ENCODE measurements at places on chromosomes 2 and 18.

GRCh38 chr2:33104052-33104623 is 157.4 kb downstream of the LTBP1 start:
- DNase-seq, result no peak

DNA sequence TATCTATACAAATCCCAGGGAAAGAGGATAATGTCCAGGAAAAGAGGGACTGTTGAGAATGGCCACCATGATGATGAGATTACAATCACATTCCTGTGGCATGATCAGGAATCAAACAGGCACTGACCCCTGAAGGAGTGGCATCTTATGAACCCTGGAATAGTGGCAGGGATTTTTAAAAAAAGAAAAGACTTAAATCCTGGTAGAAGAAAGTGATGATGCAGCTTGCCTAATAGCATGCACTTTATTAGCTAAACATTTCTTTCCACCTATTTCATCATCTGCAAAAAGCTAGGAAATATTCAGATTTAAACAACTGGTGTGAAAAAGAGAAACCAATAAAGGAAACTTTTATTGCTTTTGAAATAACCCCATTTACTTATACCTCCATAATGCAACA is 87.2 kb upstream of the FSHR start:
- no peak for DNase-seq

DNA sequence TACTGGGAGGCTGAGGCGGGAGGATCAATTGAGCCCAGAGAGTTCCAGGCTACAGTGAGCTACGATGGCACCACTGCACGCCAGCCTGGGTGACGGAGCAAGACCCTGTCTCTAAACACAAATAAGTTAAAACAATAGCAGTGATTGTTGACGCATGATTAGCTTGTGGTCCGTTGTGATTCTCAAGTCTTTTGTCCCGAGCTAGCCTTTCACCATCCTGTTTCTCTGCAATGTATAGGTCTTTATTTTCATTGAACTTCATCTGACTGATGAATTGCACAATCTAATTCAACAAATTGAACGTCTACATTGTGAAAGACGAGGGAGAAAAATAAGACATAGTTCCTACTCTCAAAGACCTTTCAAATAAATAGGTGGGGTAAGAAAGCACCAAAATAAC is 8.8 kb upstream of the FZD7 start:
- no peak for DNase-seq

- no peak for DNase-seq
These were observed 740.9 kb upstream of the CRIM1 start for GRCh38 chr2:35614640-35615039.

DNA sequence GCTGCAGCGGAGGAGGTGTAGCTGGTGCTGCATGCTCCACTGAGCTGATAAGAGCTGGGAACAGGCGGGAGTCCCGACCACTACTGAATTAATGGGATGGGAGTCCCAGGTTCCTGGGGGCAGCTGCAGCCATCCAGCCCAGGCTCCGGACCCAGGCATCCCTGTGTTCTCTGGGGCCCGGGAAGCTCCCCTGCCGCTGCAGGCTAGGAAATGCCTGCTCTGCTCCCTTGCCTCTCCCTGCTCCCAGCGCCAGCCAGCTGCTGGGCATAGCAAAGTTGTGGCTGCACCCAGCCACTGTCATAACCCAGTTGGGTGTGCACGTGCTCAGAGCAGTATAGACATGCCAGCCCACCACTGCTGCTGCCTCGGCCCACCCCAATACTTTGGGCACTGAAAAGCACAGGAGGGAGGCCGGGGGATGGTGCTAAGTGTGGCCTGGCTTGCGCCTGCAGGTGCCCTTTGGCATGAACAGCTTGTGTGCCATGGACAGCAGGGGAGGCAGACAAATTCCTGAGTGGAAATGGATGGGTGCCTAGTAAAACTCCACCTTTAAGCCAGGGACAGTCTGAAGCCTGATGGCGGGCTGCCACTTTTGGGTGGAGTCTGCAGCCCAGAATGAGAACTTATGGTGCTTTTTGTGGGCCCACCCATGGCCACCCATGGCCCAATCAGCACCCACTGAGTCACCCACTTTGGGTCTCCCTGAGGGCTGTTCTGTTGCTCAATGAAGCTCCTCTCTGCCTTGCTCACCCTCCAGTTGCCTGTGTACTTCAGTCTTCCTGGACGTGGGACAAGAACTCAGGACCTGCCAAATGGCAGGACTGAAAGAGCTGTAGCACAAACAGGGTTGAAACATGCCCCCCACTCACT is 219.3 kb upstream of the TMEFF2 start:
- no peak for DNase-seq

- no peak for DNase-seq
These were observed 926 bp upstream of the YPEL5 start for GRCh38 chr2:30145826-30146336.

- DNase-seq, result no peak
These were observed 3.3 kb upstream of the ACTR3 start for GRCh38 chr2:113886479-113887008.

DNA sequence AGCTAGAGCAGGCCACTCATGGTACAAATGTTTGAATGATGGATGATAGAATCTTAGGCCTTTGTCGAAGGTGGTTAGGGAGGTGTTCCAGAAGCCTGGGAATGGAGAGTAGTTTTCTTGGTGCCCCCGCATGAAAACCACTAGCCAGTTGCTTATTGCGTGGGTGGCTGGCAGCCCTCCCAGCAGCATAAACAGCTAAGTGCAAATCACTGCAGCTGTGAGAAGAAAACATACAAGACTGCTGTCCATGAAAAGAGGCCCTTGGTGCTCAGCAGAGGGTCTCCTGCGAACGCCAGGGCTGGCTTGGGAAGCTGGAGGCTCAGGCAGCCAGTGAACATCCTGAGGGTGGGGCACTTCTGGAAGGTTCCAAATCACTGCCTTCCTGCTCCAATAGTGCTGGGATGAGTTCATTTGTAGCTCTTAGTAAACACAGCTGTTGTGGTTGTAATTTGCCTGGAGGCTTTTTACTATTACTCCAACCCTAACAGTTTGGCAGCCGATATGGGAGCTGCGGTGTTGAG is 118.8 kb downstream of the MGAT5 start:
- DNase-seq, result no peak

DNA sequence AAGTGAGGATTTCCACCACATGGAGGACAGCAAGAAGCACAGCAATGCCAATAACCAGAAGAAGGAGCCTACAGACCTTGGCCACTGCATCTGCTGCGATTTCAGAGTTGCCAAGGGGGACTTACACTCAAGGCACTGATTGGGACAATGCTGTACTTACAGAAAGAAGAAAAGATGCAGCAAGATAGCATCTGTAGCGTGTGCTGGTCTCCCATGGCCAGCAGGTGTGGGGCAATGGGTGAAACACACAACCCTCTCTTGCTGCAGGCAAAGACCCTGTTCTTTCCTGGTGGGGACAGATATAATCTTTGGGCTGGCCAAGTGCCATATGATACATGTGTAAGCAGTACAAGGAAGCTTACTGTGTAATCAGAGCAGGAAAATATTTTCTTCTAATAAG is 85.4 kb upstream of the GPR45 start:
- DNase-seq, result no peak

DNA sequence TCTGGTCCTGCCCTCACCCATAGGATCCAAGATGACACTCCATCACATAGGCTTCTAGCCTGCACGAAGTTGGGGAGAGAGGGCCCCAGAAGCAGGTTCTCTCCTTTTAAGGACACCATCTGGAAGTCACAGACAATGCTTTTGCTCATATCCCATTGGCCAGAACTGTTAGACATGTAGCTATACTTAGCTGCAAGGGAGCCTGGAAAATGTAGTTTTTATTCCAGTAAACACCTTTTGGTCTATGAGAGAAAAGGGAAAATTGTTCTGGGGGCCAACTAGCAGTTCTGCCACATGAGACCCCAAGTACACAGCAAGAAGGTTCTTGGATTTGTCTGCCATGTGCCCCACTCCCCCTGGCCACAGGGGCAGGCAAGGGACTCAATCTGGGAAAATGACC is 206.1 kb downstream of the ZFP36L2 start:
- no peak for DNase-seq

DNA sequence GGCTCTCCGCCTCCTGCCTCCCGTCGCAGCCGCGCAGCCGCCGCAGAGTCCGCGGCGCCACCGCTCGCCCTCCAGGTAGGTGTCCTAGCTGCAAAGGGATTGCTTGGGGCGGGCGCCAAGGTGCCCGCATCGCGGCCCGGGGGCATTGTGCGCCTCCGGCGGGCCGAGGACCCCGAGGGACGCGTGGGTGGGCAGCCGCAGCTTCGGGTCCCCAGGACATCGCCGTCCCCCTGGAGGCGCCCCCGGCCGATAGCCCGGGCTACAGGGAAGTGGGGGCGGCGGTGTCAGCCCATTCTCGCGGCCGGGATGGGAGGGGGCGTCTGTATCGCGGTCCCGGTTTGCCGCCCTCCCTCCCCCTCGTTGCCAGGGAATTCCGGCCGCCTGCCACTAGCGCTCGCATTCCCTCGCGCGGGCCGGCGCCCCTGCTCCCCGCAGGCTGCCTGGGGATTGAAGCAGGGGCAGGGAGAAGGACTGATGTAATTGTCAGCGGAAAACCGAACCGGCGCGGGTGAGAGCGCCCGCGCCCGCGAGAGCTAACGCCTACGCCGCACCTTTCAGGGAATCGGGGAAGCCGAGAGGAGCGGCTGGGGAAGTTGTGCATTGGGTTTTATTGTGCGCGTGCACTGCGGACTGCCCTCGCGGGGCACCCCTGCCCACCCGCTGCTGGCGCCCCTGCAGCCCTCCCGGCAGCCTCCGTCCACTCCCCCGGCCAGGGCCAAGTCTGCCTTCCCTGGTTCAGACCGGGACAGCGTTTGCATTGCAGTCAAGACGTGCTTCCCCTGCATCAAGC is 483 bp downstream of the OSBPL6 start:
- DNase-seq, result no peak

GRCh38 chr2:37323176-37323780 is 1.4 kb downstream of the PRKD3 start:
- no peak for DNase-seq

DNA sequence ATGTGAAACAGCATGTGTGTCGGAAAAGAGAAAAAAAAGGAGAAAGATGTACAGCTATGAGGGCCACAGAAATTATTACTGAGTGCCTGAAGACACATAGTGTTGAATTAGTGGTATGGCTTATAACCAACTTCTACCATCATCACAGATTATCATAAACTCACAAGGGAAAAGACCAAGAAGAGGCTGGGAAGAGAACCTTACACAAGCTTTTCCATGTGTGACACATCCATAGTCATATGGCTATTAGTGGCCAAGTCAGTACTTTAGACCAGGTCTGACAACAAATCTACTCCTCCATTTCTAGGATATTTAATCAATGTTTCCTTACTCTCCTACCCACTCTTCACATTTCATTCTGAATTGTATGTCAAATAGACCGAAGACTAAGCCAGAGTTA is 3.5 kb upstream of the GALNT5 start:
- no peak for DNase-seq

GRCh38 chr2:239018271-239019182 is 170.6 kb downstream of the TWIST2 start:
- no peak for DNase-seq

GRCh38 chr18:36386150-36386920 is 88.8 kb downstream of the FHOD3 start:
- no peak for DNase-seq

- DNase-seq, result no peak
These were observed 89.4 kb upstream of the EML6 start for GRCh38 chr2:54634021-54634420.

DNA sequence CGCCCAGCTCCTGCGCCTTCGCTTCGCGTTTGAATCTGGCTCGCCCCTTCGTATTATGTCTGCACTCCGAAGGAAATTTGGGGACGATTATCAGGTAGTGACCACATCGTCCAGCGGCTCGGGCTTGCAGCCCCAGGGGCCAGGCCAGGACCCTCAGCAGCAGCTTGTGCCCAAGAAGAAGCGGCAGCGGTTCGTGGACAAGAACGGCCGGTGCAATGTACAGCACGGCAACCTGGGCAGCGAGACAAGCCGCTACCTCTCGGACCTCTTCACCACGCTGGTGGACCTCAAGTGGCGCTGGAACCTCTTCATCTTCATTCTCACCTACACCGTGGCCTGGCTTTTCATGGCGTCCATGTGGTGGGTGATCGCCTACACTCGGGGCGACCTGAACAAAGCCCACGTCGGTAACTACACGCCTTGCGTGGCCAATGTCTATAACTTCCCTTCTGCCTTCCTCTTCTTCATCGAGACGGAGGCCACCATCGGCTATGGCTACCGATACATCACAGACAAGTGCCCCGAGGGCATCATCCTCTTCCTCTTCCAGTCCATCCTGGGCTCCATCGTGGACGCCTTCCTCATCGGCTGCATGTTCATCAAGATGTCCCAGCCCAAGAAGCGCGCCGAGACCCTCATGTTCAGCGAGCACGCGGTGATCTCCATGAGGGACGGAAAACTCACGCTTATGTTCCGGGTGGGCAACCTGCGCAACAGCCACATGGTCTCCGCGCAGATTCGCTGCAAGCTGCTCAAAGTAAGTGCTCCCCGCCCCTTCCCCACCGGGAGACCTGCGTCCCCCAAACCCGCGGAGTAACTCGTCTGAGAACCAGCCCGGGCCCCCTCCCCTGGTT is 453 bp downstream of the KCNJ3 start:
- no peak for DNase-seq

- DNase-seq, result no peak
These were observed 125.6 kb downstream of the TMEM18 start for GRCh38 chr2:551621-552020.

- no peak for DNase-seq
These were observed 34.8 kb downstream of the ABHD3 start for GRCh38 chr18:21669736-21670285.

- DNase-seq, result no peak
These were observed 143.1 kb upstream of the ZNF236 start for GRCh38 chr18:76679259-76679658.

- no peak for DNase-seq
These were observed 788.4 kb upstream of the SOX11 start for GRCh38 chr2:4903656-4904348.

DNA sequence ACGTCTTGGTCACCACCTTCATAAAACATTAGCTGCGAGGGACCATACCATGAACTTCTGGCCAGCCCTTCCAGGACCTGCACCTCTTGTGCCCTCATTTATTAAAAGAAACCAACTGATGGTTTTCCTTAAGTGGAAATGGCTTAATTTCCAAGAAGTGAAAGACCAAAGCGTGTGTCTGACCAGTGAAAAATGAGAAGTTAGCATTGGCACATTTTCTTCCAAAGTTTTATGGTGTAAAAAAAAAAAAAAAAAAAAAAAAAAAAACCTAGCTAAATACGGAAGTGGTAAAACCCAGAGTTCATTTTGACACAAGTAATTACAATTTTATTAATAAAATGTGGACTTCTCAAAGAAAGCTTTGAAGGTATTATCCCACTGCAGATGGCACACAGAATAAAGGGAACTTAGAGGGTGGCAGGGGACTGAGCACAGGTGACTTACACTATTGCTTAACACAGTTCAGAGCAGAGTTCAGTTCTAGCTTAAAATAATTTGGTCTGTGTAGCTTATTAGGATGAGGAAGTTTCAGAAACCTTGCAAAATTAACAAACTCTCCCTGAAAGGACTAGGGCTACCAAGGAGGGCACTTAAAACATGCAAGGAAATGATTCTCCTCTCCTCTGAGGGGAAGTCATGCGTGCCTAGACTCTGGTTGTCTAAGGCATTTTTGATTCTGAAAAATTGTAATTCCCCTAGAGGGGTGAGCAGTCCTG is 42.2 kb upstream of the EPG5 start:
- no peak for DNase-seq

Data from stimulated activated CD4-positive, alpha-beta T cell treated with anti-CD3 and anti-CD28 coated beads, Interleukin-1b, Interleukin-23, amount 100 ng/mL, for 1 hour (primary cell).